ENCODE measurements at places on chromosomes 4 and X.

- no peak for DNase-seq
Observed at GRCh38 chrX:116317409-116317808, 119.0 kb upstream of the SLC6A14 start.

DNA sequence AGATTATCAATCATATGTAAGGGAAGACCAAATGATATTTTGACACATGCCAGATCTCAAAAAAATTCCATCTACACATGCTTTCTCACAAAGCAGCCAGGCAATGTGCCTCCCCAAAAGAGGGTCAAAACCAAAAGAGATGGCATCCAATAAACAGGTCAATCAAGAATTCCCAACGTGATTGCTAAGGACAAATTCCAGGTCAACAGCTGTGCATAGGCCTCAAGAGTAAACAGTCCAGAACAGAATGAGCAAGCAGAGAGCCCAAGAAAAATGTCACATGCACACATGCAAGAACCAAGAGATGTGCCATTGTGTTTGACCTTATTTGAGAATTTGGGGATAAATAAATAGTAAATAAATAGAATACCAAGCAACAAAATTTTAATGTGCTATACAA, 136.7 kb downstream of the APBB2 start:
- DNase-seq = no peak

GRCh38 chr4:6772223-6772928, 10.2 kb upstream of the KIAA0232 start:
- DNase-seq = no peak

DNA sequence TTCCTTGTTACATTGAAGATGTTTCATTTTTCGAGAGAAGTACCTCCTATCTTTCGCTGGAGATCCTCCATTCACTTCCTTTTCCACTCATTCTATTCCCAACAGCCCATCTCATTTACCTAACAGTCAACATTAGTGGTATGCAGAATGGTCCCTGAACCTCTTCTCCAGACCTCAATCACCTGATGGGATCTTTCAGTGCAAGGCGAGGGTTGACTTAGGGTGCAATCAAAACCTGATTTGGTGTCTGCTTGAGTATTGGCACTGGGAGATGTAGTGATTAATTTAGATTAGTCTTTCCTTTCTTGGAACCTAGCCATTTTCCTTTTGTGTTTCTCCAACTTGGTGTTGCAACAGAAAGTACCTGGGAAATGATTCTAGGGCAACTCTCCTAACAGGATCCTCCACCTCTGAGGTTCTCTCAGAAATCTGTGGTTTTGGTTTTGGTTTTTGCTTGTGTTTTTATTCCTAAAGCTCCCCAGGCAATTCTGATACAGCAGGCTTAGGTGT, 18.4 kb downstream of the DDX3X start:
- no peak for DNase-seq

DNA sequence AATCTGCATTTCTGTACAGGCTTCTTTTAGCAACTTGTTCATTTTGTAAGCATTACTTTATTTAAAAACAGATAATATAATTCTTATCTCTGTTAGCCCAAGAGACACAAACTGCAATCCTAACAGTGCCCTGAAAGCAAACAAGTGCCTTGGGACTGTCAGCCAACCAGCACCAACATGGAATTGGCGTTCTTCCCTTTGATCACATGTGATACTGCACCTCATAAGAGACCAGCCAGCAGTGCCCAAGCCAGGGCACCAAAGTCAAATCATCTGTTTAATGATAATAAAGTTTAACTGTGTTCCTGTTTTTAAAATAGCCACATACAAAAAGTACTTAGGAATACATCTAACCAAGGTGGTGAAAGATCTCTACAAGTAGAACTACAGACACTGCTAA, 223.2 kb downstream of the PRDM5 start:
- no peak for DNase-seq

DNA sequence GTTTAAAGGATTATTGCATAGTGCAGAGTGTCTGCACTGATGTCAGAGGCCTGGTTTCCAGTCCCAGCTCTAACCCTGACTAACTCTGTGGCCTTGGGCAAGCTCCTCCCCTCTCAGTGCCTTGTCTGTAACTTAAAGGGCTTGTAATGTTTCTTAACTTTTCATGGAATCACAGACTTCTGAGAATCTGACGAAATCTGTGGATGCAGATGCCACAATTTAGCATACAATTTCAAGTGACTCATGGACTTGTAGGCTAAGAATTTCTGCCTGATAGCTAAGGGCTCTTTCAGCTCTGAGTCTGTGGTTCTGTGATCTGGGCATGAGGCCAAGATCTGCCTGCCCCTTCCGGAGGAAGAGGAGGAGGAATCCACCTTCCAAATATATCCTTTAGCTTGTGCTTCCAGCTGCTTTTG, 236.9 kb downstream of the AR start:
- DNase-seq = no peak

All from activated CD8-positive, alpha-beta memory T cell treated with anti-CD3 and anti-CD28 coated beads, Interleukin-2, amount 50 U/mL, for 48 hours (primary cell).